ENCODE measurements at places on chromosomes 6 and 20. TPM values are rescaled to one million over a fixed set of nuclear protein-coding genes. Genes with fewer than 3 reads are reported as not detected.

- peak; percentile 73 for DNase-seq
Observed at GRCh38 chr6:43723737-43724295, 36.2 kb upstream of the MRPS18A start.

DNA sequence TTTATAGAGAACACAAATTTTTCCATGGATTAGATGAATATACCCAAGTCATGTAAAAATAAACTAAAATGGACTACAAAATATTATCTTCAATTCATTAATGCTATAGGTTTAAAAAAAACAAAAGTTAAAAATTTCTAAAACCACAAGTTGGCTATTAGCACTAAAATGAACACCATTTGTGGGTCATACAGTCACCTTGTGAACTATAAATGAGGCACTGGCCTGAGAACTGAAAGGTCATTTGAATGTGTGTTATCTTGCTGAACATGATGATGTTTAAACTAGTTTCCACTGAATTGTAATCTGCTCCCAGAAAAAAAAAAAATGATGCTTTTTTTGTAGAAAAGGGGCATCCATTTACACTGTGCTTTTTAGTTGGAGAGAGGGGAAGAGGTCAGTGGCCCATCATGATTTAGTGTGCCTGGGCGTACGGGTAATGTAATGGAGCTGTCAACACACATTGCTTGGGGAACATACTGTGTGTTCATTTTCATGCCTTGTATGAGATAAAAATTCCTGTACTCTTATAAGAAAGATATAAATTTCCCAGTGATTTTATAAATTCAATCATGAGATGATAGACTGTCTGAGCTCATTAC lies 96.6 kb upstream of the FKBP1C start:
- no peak for DNase-seq

- no peak for DNase-seq
Observed at GRCh38 chr6:123994891-123995635, 191.4 kb downstream of the NKAIN2 start.

DNA sequence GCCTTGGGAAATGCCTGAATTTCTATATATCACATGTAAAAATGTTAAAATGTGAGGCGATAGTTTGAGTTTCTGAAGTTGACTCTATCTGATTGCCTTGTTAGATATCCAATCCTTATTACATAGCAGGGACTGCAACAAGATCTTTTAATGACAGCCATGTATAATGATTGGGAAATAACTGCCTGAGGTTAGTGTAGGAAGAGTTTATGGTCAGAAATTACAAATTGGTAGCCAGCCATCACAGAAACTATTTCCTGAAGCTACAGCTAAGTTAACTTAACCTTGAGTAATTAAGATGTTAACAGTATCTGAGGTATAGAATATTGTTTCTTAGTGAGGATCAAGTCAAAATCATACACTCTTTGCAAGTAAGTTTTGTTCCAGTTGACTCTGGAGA lies 41.0 kb downstream of the AKIRIN2 start:
- no peak for DNase-seq

DNA sequence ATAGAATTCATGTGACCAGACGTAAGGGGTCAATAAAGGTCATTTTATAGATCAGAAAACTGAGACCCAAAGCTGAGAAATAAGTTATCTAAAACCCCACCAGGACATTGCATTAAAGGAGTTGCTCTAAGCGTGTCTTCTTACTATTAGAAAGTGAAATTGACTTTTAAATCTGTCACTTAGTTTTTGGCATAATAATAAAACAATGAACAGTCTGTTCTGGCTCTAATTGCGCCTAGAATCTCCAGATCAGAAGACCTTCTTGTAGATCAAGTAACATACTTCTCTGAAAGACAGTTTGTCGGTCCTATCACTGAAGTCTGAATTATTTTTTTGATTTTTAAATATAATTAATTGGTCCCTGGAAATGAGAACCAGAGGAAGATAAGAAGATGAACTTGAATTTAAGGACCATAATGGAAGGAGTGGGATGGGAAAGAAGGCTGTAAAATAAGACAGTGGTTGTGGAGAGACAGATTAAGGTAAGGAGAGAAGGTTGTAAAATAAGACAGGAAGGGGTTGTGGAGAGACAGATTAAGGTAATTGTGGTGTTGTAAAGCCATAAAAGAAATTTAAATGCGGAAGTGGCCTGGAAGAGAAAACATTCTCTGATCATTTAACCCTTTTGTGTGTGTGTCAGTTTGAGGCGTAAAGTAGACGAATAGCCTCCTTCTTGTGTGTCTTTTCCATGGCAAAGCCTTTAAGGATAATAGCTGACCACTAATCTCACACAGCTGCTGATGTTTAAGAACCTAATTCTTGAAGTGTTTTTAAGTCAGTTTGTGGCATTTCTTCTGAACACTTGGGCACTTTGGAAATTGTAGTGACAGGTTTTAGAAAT lies 20.1 kb downstream of the TOP1 start:
- DNase-seq, result no peak

- DNase-seq, result no peak
Observed at GRCh38 chr20:60331688-60332300, 373.6 kb downstream of the CDH26 start.

DNA sequence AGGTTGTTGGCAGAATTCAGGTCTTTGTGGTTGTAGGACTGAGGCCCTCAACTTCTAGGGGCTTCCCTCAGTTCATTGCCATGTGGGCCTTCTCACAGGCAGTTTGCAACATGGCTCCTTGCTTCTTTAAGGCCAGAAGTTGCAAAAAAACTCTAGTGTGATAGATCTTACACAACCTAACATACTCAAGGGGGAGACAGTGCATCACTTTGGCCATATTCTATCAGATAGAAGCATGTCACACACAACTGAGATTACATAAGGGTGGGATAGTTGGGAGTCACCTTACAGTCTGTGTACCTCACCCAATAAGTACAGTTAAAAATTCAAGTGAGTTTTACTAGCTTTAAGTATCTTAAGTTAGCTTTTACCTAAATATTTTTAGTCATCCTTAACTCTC lies 1.6 kb downstream of the SIRPD start:
- DNase-seq, result no peak

- no peak for DNase-seq
Observed at GRCh38 chr6:44115866-44116265, 11.4 kb downstream of the MRPL14 start.

- no peak for DNase-seq
Observed at GRCh38 chr20:8220716-8221115, 88.7 kb downstream of the PLCB1 start.

DNA sequence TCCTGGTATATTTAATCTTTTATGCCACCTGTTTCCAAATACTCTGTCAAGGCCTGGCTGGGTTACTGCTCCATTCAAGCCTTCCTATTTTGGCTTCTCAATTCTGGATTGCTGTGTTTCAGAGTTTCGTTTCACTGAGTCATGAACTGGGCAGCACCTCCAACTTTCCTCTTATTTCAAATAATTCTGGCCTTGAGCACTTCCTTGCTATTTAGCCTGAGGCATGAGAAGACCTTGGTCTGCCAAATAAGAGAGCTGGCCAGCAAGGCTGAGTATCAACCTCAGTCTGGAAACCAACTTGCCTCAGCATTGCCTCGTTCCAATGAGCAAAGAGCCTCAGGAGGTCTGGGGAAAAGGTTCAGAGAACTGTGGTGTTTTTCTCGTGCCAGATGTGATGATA lies 66.6 kb downstream of the TNFAIP3 start:
- no peak for DNase-seq

- DNase-seq, result no peak
Observed at GRCh38 chr6:41706876-41707564, 28.4 kb downstream of the TFEB start.

DNA sequence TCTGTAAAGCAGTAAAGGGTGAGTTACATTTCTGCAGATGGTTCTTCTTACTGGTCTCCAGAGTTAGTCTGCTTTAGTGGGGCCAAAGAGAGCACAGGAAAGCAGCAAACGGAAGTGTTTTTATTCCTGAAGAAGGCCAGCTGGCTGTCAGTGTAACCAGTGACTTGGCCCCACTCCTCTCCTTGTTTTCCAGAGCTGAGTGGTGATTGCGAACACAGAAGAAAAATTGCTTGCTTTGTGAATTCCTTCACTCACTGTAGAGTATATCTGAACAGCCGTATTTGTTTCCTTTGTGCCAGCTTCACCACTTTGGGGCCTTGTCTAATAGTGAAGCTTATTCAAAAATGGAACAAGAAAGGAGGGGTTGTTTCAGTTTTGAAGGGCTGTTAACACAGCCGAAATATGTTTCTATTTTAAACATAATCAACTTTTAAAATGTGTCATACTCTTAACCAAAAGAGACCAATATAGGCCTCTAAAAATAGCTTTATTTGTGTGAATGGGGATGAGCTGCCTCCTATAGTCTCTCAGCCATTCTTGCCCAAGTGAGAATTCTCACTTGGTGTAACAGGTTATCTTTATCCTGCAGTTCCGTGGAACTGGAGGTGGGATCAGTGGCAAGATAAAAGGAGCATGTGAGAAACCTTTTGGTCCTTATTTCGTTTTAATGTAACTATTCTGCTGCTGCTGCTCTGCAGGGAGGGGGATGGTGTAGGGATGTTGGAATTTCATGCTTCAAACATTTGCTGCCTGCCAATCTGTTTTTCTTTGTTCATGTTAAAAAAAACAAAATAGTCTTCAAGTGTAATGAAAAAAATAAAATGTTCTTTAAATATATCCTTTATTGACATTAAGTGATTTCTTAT lies 37.8 kb downstream of the ZC2HC1B start:
- no peak for DNase-seq

GRCh38 chr6:25428758-25429317 lies 149.7 kb downstream of the CARMIL1 start:
- no peak for DNase-seq

DNA sequence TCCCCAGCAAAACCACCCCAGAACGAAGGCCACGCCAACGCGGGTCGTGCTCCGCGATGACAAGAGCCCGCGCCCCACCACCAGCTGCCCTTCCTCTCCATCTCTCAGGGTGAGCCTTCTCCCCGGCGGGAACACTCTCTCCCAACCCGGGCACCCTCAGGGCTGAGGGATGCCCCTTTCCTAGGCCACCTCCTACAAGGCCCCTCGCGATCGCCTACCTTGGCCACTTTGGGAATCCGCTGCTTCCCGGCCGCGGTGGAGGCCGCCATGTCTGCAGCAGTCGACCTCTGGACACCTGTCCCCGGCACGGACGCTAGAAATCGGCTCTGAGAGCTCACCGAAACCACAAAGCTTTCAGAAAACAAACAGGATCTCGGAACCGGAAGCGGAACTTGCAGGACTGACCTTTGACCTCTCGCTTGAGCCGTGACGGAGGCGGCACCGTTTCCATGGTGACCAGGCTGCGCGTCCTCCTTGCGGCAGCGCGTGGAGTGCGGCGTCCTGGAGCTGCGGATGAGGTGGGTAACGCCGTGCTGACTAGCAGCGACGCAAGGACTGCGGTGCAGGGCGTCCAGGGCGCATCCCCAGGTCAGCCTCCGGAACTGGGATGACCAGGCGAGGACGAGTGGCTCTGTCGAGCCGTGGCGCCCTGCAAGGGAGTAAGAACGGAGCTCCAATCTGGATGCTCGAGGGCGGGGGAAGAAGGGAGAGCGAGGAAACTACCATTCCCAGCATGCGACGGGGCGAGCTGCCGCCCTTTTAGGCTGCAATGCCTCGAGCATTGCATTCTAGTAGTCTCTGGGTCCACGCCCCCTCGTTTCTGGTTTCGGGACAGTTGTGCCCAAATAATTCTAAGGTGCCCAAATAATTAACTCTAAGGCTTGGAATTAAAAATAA lies at the start of the genes CFAP61 and CRNKL1:
Gene CFAP61, plus strand, starts transcription at position 459 of the 897 bp plus-strand sequence. CDS start 4,122 bp downstream, outside the sequence.
Gene CRNKL1, minus strand, starts transcription at position 393 of the 897 bp plus-strand sequence. Its CDS starts 124 bp downstream, at position 269.
- peak; percentile 95 for DNase-seq

DNA sequence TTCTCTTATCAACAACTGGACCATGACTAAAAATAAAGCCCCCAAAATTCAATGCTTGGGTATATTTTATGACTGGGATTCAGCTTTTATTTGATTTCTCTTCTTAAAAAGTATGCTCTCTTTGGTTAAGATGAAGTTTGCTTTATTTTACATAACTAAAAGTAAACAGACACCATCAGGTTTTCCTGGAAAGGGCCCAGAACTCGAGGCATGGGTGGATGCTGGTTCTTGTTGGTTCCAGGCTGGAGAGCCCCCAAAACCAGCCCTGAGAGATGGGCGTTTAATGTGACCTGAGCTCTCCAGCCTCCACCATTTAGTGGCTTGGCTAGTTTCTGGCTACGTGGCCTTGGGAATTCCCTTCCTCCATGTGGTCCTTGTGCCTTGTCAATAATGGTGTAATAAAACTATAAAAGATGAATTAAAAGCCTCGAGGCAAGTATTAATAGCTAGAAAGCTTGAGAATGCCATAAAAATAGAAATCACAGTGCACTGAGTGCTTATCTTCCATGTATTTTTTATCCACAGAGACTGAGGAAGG lies 34.1 kb downstream of the BANF2 start:
- DNase-seq, result no peak

GRCh38 chr20:38460040-38460623 lies 12.5 kb upstream of the RALGAPB start:
- no peak for DNase-seq

GRCh38 chr6:148593813-148594170 lies 153.0 kb upstream of the UST start:
- DNase-seq, result no peak

DNA sequence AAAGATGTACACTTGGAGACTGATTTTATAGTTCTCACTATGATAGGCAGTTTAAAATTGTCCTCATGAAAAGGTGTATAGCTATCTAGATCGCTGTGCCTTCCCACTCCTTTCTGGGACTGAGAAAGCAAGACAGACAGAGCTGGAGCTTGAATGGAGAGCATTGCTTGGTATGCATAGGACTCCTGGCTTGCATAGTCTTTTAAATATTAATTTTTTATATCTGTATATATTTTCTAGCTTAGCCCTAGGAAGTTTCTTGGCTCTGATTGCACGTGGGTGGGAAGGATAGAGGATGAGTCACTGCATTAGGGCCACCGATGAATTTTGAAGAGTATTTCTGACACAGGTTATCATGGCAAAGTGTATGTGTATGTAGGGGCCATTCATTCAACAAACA lies 150.0 kb upstream of the SPACA1 start:
- DNase-seq, result no peak

- no peak for DNase-seq
Observed at GRCh38 chr6:146273490-146273889, 244.6 kb downstream of the GRM1 start.

The RIMS1 gene
- 6.0 TPM for total RNA-seq

The HCK gene
- not detected for total RNA-seq

The DDO gene
- total RNA-seq, result not detected

The MRAP2 gene
- total RNA-seq, result 2.7 TPM

The FAM83B gene
- total RNA-seq, result 12.2 TPM

The KHDC3L gene
- not detected for total RNA-seq

The ALDH5A1 gene
- 22.5 TPM for total RNA-seq

The MYLK4 gene
- total RNA-seq, result 0.89 TPM

The PGC gene
- total RNA-seq, result not detected

All from mesothelial cell of epicardium (in vitro differentiated cells).